Stimulated activated CD8-positive, alpha-beta memory T cell treated with anti-CD3 and anti-CD28 coated beads, Interleukin-15, amount 100 ng/mL, for 24 hours (primary cell): ENCODE measurements at places on chromosomes 7 and 10.

GRCh38 chr7:140232957-140233917, 56.5 kb upstream of the KDM7A start:
- no peak for DNase-seq

DNA sequence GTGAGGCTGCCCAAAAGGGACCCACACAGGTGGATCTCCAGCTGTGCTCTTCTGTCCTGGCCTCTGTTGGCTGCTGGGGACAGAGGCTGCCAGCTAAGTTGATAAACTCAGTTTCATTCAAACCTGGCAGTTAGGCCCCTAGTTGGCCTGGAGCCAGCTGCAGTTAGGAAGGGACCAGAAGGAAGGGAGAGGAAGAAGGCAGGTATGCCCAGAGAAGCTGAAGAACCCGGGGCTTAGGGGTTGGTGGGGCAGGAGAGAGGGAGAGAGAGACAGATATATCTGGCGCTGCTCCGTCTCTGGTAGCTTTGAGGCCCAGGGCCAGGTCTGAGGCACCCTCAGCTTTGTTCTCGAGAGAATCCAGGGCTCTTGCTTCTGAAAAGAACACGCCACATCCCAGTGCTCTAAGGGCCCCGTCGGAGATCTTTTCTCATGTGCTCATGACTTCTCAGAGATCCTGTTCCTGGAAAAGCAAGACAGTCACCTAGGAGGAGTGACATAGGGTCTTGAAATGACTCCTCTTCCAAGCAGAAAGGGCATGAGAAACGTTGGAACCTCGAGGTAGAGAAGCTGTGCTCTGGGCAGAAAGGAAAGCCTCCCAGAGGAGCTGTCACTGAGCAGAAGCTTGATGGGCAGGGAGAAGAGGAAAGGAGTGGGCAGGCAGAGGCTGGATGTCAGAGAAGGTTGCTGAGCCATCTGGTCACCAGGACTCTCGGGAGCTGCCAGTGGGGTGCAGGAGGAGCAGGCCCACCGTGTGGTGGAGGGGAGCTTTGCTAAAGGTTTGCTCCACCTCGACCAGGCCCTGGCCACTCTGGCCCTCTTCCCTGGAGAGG, 153.6 kb downstream of the ARHGAP21 start:
- no peak for DNase-seq

DNA sequence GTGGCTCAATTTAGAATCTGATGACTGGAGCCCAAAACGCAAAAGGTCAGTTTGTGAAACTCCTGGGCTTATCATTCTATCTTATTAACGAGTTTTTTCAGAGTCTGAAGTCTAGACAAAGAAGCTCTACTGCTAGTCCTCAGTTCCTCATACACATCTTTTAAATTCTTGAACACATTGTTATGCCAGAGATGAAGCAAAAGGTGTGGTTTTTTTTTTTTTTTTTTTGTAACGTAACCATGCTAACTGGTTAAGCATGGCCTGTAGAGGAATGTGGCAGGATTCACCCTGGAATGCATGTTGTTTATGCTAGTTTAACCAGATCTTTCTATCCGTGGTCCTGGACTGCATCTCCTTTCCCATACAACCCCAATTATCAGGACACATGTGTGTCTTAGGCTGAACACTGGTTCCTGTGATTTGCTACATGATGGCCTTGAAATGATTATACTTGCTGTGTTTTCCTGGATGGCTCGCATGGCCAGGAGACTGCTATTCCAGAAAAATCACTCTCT, 79.3 kb upstream of the MDFIC start:
- no peak for DNase-seq

DNA sequence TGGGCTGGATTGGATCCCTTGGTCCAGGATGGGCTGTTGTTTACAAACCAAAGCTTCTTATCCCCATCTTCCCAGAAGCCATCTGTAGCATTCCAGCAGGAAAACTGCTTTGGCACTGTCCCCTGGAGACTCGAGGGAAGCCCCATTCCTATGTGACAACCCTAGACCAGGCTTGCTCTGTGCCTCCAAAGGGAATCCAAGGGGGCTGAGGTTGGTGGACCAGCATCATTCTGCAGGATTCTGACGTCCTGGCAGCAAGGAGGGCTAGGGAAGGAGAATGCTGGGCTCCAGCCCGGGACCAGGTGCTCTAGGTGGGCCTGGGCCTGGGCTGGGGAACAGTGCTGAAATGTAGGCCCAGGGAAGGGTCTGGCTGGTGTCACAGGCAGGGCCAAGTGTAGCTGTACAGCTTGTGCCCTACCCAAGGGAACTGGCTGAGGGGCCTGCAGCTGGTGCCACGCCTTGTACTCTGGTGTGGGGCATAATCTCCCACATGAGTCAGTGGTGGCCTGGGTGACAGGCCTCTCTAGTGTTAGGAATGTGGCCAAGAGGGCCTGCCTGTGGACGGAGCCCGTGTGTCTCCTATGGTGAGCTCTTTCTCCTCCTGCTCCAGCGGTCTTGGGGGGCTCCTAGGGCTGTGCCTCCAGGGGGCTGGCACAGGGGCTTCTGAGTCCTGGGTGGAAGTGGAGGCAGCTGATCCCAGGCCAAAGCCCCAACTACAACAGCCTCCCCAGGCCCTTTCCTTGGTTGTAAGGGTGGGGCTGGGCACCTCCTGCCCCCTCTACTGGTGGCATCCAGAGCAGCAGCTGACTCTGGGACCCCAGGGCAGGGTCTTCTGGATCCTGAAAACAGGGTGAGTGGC, 25.2 kb downstream of the TRIM8 start:
- no peak for DNase-seq

DNA sequence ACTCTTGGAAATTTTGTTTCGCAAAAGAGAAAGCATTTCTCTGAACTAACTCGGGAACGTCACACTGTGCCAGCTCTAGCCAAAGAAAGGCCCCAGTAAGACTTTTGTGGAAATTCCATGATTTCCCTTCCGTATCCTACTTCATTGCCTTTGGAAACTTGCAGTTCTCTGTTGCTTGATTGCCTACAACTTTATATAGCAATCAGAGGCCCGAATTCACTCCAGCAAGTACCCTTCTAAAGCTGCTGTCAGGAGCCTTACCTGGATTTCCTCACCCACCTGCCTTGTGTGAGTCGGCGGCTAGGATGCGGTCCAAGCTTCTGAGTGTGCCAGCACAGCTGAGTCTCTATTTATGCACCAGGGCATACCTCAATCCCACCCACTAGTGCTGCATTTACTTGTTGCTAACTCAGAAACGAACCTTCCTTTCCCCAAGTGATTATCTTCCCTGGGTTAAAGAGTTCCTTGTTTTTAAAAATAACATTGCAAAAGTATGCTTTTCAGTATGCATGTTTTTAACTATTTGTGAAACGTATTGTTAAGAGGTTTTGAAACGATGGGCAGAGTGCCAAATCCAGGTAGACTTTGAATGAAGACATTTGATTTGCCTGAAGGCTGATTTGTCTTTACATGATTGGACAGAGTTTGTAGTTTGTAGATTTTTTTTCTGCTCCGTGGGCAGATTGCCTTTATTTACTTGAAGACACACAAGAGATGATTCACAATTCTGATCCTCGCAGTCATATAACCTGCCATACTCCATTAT, at the start of gene AGR2:
TSS of gene AGR2 (minus strand) at position 326 of the 766 bp plus-strand sequence. CDS start 3,203 bp downstream, outside the sequence.
- no peak for DNase-seq

DNA sequence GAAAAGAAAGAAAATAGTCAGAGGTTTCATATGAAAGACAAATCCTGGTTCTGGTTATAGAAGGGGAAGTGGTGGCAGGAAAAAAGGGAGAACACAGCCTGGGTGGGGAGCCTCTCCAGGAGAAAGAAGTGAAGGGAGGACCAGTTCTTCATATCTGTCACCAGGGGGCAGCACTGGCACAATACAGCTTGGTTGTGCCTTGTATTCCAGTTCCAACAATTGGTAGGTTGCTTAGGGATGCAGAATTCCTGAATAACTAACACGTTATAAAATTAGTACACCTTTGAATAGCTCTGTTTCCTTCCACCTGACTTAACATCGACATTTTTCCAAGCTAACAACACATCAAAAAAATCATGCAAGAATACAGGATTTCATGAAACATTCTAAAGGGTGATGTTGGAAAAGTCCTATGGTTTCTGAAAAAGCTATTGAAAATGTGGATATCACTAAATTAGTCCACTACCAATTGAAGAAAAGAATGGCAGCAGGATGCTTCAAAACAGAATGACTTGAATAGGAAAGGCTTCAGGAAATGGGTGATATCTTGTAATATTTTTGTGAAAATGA, 52.9 kb downstream of the CYP26A1 start:
- DNase-seq, result no peak

- DNase-seq, result no peak
Observed at GRCh38 chr7:135650831-135651573, 11.3 kb upstream of the STMP1 start.

GRCh38 chr10:49257626-49258349, 41.2 kb upstream of the C10orf71 start:
- no peak for DNase-seq

DNA sequence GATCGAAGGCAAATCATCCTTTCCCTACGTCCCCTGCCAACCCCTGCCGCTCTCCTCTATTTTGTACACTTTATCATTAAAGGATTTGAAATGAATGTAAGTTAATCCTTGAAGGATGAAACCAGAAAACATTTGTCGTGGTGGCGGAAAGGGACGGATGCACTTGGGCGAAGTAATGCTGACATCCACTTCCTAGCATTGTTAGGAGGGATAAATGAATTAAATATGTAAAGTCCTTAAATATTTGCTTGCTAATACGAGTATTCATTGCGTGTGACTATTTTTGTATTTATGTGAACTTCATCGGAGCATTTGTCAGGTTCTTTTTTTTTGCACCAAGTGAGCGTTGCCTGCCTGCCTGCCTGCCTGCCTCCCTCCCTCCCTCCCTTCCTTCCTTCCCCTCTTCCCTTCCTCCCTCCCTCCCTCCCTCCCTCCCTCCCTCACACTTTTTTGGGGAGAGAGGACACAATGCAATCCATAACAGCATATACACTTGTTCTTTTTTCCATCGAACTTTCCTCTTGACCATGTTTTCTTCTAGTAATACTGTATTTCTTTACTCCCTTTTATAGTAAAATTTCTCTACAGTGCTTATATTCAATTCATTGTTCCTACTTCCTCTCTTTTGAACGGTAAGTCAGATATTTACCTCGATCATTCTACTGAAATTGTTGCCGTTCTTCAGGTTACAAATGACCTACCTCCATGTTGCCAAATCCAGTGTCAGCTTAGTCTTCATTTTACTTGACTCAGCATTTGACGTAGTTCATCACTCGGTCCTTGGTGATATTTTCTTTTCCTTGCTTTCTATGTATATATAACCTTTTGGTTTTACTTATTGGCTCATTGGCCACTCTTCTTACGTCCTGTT, 831 bp downstream of the CCDC7 start:
- DNase-seq, result no peak

DNA sequence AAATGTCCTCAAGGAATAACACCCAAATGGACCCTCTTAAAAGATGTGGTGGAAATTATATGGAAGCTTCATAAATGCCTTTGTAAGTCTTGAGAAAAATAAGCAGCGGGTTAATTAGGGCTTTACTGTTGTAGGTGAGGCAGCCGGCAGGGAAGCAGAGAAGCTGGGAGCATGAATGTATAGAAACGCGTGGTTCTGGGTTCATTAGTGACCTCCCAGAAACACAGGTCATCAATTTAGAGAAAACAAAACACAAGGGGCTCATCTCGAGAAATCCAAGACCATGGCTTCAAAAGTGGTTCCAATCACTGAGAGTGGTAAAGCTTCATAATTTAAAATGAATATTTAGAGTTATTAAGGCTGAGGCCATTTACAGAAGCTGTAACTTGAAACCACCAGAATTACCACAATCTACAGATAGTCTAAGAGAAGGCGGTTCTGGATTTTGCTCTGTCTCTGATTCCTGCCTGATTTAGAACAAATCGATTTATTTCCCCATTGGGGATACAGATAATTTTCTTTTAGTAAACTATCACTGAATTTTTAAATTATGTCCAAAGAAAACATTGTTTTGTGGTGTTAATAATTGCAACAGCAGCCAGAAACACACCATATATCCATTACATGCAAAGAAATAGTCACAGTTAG, 20.7 kb downstream of the GARIN1A start:
- no peak for DNase-seq

GRCh38 chr7:93036149-93036640, 81.6 kb downstream of the SAMD9 start:
- DNase-seq, result no peak

DNA sequence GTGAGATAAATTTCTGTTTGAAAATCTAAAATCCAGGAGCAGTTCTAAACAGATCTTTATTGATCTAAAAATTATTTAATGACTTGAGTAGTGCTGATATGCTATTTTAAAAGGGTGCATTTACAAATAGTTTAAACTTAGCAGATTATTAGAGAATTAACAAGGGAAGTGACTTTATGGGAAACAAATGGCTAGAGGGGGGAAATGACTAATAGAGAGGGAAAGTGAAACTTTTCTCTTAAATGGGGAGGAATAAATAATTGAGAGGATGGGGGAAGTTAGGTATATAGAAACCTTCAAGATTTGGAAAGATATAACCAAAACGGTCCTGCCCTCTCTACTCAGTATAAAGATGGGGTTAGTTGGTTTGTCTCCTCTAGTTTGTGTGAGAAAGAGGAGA, 90.1 kb upstream of the ARMC3 start:
- no peak for DNase-seq

GRCh38 chr10:130627346-130628045, 491.3 kb downstream of the GLRX3 start:
- no peak for DNase-seq

DNA sequence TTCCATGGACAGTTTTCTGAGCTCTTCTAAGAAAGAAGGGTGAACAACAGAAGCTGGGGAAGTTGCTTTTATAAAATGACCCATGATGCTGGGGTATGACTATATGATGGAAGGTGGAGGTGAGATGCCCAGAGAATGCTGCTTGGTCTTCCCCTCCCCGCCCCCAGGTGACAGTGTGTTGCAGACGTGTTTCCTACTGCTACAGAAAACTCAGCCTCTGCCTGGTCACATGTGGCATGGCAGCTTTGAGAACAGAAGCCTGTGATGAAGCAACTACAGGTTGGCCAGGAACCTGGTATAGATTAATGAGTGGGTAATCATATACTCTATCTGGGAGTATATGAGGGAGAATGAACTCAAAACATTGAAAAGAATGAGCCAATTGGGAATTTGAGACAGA, 67.1 kb downstream of the MTURN start:
- no peak for DNase-seq

- DNase-seq, result no peak
Observed at GRCh38 chr10:6037422-6037821, 24.7 kb downstream of the IL2RA start.

GRCh38 chr10:88028654-88029053, 165.2 kb downstream of the PTEN start:
- no peak for DNase-seq

DNA sequence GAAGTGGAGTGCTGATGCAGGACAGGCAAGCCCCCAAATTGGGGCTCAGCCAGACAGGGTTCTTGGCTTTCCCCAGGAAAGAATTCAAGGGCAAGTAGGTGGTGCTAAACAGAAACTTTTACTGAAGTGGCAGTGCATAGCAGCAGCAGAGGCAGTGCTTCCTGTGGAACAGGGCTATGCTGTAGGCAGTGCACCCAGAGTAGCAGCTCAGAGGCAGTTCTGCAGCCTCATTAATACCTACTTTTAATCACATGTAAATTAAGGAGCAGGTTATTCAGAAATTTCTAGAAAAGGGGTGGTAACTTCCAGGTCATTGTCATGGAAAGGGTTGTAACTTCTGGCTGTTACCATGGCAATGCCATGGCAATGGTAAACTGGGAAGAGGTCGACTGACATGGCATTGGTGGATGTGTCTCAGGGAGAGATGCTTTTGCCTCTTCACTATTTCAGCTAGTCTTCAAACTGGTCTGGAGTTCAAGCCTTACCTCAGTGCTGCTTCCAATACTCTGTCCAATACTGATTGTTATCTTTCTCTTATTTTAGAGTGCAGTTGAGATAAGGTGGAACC, 29.2 kb downstream of the PRSS58 start:
- DNase-seq, result no peak
